CD4-positive, alpha-beta T cell treated with Interferon gamma for 1 hour (primary cell): ENCODE measurements at places on chromosomes 7 and 10.

GRCh38 chr7:115009139-115009538, 87.2 kb downstream of the MDFIC start:
- DNase-seq, result no peak

DNA sequence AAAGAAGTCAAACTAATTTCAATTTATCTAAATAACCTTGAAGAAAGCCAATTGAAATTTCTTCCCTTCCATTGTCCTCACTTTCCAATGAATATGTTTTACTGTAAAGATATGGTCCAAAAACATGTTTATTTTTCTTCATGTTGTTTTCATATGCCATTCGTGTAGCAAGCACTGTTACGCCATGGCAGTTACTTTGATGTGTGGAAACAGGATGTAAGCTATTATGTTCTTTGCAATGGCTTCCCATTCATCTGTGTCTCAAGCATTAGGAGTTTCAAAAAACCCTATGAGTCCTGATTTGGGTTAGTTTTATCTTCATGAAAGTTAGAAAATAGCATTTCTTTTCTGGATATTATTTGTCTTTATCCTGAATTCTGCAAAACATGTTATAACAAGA, 31.0 kb downstream of the GPR141 start:
- DNase-seq, result no peak

- DNase-seq, result no peak
These were observed 83.5 kb downstream of the TACC2 start for GRCh38 chr10:122072491-122072890.

- no peak for DNase-seq
These were observed 38.5 kb downstream of the ERCC6 start for GRCh38 chr10:49500412-49500811.

DNA sequence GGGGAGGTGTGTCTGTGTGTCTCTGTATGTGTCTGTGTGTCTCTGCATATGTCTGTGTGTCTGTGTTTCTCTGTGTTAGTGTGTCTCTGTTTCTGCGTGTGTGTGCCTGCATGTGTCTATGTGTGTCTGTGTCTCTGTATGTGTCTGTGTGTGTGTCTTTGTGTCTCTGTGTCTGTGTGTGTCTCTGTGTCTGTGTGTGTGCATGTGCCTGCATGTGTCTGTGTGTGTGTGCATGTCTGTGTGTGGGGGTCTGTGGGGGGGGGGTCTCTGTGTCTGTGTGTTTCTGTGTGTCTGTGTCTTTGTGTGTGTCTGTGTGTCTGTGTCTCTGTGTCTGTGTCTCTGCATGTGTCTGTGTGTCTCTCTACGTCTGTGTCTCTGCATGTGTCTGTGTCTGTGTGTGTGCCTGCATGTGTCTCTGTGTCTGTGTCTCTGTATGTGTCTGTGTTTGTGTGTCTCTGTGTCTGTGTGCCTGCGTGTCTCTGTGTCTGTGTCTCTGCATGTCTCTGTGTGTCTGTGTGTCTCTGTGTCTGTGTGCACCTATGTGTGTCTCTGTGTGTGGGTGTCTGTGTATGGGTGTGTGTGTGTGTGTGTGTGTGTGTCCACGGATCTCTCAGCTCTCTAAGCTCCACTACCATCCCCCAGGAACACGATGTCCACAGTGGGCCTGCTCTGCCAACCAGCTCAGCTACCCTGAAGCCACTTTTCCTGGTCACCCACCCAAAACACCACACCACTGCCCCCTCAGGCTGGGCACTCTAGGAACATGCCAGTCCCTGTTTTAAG, 41.7 kb downstream of the RASGEF1A start:
- no peak for DNase-seq

DNA sequence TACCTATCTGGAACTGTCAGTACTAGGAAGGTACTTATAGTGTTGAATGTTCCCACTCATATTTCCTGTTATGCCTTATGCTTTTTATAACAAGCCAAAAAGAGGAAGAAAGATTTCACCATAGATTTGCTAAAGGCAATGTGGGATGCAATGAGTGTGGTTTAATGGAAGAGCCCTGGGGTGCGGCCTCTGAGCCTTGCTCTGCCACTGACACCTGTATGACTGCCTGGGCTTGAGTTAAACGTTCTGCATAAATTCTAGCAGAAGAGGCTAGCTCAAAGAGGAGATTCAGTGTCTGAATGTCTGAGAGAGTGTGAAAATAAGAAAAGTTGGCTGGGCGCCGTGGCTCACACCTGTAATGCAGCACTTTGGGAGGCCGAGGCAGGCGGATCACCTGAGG, 143.8 kb downstream of the TPST1 start:
- peak; percentile 8 for DNase-seq

DNA sequence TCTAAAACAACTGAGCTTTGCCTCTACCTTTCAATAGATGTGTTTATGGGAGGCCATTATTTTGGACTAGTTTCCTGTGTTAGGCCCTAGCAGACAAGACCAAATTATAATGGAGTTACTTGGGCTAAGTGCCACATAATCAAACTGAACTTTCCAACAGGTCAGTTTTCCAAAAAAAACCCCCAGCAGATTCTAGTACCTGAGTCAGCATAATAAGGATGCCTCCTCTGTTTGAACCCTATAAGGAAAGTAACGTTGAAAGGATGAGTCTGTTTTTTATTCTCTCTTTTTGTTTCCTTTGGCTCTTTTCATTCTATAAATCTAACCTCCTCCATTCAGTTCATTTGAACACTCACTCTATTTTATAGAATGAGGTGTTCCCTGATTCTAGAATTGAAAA, 148.1 kb upstream of the FAM3C start:
- no peak for DNase-seq

GRCh38 chr7:133570321-133570720, 317.4 kb downstream of the EXOC4 start:
- DNase-seq, result no peak

DNA sequence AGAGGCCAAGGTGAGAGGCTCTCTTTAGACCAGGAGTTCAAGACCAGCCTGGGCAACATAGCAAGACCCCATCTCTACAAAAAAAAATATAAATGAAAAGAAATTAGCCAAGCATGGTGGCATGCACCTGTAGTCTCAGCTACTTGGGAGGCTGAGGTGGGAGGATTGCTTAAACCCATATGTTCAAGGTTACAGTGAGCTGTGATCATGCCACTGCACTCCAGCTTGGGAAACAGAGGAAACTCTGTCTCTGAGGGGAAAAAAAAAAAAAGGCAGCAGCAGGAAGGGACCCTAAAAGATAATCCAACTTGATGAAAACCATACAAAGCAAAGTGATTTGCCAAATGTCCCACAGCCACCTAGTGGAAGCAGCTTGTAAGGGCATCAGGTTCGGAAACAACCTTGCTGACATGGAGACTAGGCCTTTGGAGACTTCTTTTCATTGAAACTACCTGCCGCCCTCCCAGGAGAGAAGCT, 15.6 kb upstream of the PBLD start:
- peak; percentile 35 for DNase-seq

DNA sequence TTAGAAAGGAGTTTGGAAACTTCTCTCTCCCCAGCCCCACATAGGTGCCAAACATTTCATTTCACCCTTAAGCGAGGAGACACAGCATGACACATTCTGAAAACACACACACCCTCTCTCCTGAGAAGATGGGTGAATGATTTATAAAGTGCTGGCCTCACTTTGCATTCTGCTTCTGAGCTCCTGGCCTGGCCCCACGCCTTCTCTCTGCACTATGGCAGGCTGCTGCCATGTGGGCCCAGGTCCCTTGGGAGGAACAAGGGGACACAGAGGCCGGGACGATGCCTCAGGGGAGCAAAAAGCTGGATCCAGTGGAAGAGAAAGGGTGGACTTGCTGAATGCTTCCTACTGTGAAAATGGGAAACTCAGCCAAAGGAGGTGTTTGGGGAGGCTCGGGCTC, 56.0 kb downstream of the CPXM2 start:
- no peak for DNase-seq

GRCh38 chr10:113939212-113939860, 84.9 kb downstream of the NHLRC2 start:
- DNase-seq, result no peak

- no peak for DNase-seq
These were observed 10.9 kb downstream of the CYP17A1 start for GRCh38 chr10:102826148-102826796.

DNA sequence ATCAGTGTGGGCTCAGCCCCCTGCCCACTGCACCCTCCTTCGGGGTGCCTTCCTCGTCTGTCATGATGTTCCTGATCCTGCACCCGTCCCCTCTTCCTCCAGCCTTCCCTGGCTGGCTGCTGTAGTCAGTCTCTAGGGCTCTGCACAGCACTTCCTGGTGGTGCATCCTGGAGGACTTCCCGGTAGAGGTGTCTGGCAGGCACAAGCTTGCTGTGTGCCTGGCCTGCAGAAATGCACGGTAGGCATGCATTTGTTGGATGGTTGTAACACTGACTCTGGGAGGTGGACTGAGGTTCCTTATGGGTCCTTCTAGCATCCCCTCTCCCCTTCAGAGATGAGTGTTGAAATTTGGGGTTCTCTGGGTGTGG, 92.8 kb downstream of the BMS1 start:
- no peak for DNase-seq

- DNase-seq, result no peak
These were observed 35.2 kb downstream of the UBTD1 start for GRCh38 chr10:97533888-97534287.

GRCh38 chr7:26001662-26002244, 150.2 kb upstream of the NFE2L3 start:
- no peak for DNase-seq

- no peak for DNase-seq
These were observed 7.5 kb downstream of the MNX1 start for GRCh38 chr7:157002819-157003421.

- DNase-seq, result no peak
These were observed 290.2 kb upstream of the SEMA3C start for GRCh38 chr7:81209059-81209458.

DNA sequence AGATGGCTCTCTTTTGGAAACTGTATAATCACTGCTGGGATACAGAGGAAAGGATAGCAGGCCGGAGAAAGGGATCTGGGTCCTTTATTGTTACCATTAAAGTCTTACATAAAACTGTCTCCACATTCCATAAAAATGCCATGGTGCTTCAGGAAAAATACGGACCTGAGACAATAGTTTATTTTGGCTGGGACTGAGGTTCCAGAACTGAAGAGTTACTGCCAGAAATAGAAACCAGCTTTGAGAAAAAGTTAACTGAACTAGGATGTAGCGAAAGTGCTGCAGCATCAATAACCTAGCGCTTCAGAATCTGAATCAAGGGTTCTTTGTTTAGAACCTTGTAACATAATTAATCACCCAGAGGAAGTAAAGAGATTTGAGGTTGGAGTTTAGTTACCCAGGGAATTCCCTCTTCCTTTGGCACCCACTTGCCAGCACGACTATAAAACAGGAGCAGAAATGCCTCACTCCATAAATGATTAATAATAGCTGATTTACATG, 38.0 kb downstream of the MEOX2 start:
- no peak for DNase-seq

DNA sequence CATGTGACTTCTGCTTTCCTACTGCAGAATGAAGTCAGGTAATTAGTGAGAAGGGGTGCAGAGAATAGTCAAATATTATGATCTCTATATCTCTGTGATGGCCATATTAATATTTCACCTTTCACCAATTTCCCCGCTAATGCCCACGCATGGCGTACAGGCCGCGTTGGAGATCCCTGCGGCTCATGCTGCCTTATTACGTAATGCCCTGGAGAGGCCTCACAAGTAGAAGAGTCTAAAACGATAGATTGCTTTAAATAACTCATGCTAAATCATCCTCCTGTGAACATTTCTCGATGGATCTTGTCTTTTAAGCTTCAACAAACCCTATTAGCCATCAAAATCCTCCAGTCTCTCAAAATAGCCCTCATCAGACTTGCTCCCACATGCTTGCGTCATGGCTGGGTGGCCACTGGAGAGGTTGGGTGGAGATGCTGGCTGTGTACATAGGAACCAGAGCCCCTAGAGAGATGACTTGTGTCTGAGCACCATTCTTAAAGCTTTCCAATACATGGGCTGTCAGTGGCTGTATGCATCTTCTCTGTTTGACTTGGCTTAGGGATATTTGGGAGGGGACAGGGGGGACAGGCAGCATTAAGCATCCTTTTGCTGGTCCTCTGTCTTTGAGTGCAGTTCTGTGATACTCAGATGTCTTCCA, 79.5 kb upstream of the INSYN2A start:
- no peak for DNase-seq

DNA sequence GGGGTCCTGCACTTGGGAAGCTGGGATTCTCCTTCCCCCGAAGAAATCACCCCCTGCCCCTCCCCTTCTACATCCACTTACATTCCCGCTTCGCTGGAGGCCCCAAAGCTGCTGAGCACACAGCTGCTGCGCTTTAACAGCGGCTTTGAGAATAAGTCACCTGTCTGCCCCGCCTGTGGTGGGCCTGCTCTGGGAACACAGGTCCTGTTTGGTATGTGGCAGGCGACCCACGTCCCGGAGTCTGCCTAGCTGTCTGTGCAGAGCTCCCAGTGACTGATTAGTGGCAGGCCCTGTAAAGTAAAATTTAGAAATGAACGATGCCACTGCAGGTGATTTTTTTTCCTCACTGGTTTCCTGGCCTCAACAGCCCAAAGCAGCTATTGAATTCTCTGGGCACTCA, 47.0 kb downstream of the CDH23 start:
- no peak for DNase-seq

DNA sequence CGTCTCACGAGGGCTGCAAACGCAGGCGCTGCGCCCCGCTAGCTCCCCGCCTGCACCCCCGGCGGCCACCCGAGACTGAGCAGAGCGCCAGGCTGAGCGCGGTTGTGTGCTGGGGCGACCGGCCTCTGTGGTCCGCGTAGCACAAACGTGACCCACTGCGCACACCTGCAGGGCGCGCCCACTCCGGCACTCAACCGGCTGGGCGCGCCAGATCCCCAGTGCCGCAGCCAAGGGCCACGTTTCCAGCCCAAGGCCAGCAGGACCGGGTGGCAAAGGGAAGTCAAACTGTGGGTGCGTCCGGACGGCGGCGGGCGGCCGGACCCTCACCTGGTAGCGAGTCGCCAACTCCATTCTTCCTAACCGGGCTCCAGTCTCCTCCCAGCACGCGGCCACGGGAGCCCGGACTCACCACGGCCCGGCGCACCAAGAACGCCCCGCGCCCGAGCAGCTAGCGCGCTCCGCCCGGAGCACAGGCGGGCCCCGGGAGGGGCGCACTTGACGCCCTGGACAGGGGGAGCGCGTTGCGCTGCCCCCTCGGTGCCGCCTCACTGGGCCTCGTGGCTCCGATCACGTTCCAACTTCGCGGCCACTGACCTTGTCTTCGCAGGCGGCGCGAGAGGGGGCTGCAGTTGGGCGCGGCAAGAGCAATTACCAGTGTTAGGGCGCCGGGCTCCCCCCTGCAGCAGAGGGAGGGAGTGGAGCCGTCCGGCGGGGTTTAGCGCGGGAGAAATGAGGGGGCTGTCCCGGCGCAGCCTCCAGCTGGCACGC, at the start of gene CDCA7L:
Gene CDCA7L, minus strand, starts transcription at position 446 of the 768 bp plus-strand sequence. Its CDS starts 95 bp downstream, at position 351.
- DNase-seq, result peak; percentile 82
